ENCODE measurements at places on chromosomes 4 and X.

DNA sequence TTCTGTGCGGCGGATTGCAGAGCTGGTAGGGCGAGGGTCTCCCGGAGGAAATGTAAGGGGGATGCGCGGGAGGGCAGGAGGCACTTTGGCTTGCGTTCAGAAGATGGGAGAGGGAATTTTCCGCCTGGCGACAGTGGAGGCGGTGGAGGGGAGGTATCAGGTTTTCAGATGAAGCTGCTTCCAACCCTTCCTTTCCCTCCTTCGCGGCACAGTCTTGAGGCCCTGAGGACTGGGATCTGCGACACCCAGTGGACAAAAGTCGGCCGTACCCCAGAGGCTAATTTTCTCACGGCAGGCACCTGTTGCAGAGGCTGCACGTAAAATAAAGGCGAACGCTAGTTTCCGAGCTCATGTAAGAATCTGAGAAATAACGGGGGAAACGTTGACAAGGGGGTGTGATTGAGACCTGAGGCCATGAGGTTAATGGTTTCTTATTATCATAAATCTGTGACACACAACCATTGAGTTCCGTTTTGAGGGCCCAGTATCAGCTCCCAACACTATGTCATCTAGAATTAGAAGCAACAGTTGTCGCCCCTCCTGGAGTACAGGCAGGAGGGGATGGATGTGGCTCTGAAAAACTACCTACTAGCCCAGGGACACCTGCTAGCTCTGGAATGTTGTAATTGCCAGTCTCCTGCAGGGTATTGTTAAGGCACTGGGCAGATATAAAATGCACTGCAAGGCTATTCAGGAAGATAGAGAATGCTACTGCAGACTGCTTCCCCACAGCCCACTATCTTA is 1.1 kb downstream of the ZCCHC18 start:
- peak; percentile 10 for DNase-seq

DNA sequence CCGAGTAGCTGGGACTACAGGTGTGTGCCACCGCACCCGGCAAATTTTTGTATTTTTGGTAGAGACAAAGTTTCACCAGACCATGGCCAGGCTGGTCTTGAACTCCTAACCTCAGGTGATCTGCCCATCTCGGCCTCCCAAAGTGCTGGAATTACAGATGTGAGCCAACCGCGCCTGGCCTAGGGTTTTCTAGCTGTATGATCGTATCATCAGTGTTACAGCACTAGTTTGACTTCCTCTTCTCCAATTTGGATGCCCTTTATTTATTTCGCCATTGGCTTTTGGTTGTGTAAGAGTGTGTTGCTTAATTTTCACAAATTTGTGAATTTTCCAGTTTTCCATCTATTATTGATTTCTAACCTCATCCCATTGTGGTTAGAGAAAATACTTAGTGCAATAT is 5.2 kb downstream of the TKTL1 start:
- DNase-seq = no peak

GRCh38 chrX:119147486-119147885 is 19.9 kb upstream of the KIAA1210 start:
- peak; percentile 36 for DNase-seq

DNA sequence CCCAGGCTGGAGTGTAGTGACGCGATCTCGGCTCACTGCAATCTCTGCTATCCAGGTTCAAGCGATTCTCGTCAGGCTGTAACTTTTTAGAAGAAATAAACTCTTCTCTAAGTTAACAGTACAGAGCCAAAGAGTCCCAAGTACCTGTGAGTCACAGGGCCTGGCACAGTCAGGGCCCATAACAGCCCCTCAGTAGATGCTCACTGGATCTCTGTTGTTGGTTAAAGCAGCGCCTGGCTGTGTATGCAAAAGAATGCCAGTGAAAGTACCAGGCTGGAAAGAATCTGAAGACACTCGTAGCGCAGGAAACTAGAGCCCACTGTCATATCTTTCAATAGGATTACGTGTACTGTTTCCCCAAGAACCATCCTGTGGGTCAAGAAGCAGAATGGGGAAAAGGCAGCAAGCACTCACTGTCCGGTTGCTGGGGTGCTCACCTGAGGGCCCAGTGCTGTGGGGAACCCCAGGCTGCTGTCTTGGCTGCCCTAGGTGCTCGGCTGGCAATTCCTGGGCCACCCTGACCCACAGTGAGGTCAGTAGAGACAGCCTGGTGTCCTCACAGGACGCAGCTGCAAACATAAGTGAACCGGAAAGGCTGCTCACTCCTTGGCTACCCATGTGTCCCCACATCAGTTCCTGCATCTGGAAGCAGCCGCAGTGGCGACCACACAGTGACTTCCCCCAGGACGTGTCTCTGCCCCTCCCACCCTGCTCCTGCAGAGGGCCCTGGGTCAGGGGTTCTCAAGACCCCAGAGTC is 3.1 kb upstream of the SLBP start:
- no peak for DNase-seq

- DNase-seq = no peak
Measured at GRCh38 chr4:149723065-149723464, 92.6 kb downstream of the IQCM start.

DNA sequence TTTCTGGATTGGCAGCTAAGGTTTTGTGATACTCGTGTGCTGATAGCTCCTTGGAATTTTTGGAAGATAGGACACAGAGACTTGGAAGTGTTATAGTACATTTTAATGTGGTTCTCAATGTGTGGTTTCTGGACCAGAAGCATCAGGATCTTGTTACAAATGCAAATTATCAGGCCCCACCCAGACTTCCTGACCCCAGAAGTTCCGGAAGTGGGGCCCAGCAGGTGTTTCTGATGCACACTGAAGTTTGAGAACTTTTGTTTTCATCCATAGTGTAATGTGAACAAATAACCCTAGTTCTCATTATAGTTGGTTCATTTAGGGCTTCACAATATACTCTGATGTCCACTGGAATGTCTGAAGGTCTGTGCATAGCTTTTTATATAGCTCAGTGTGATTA is 49.6 kb downstream of the LAMP2 start:
- no peak for DNase-seq

DNA sequence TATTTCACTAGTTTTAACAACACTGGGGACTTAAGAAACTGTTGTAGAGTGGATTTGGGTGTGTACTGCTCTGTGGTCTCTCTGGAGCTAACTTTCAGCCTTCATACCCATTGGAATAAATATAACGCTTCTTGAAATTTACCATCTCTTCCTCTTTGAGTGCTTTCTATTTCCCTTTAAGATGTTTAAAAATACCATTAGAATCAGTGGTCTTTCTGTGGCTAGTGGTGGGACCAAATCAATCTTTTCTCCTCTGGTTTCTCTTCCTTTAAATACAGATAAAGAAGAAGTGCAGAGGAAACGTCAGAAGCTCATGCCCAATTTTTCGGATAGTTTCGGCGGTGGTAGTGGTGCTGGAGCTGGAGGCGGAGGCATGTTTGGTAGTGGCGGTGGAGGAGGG is 92.0 kb downstream of the NFKB1 start:
- DNase-seq = no peak

- no peak for DNase-seq
Measured at GRCh38 chrX:110944311-110944750, 148.7 kb upstream of the CHRDL1 start.

DNA sequence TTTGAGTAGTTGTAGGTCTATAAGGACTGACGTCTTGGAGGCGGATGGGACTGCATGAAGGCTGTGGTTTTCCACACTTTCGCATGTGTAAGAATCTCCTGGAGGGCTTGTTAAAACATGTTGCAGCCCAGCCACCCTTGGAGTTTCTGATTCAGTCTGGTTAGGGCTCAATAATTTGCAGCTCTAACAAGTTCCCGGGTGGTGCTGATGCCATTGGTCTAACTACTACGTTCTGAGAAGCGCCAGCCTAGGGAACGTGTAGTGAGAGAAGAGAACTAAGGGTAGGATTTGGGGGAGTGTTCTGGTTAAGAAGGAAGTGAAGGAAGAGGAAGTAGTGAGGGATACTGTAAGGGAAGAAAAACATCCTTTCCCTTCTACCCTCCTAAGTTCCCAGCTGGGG is 138.9 kb downstream of the LARP7 start:
- DNase-seq = no peak

DNA sequence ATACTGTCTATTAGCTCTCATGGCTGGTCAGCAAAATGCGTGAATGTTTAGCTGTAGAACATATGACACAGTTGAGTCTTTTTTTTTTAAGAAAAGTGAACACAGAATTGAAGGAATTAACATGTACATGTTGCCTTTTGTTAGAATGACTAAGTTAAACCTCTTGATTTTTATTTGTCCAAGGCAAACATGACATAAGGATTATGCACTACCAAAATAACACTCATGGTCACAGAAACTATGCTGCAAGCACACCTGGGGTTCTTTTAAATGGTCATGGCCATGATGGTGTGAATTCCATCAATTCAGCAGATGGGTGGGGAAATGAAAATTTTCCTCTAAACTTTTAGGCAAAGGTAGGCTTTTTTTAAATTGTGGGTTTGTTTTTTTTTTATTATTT is 80.1 kb upstream of the CXCL13 start:
- DNase-seq = no peak

DNA sequence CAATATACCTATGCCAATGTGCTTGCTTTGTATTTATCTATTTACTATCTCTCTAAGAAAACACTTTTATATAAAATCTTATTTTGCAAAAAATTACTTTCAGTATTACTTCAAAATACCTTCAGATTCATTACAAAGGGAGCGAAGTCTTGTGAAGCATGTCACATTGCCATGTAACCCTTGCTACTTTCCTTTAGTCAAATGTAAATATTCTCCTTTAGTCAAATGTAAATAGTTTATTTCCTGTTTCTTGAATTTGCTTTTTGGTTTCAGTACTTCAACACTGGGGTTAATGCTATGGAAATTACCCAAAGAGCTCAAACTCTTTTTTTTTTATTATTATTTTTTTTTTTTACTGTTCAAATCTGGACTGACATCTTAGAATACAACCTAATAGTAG is 383.3 kb downstream of the GRXCR1 start:
- no peak for DNase-seq

DNA sequence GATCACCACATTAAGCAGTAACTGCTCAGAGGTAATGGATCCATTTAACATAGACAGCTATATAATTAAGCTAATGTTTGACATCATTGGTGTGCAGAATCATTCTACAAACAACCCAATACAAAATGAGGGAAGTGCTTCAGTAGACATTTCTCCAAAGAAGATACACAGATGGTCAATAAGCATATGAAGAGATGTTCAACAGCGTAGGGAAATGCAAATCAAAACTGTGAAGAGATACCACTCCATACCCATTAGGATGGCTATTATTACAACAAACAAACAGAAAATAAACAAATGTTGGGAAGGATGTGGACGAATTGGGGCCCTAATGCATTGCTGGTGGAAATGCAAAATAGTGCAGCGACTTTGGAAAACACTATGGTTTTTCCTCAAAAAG is 294.6 kb downstream of the ANK2 start:
- DNase-seq = no peak

GRCh38 chrX:136268051-136269048 is 17.1 kb upstream of the MAP7D3 start:
- DNase-seq = peak; percentile 49

GRCh38 chr4:2365054-2365912 is 53.2 kb downstream of the ZFYVE28 start:
- DNase-seq = no peak

GRCh38 chr4:114257501-114257900 is 278.1 kb upstream of the ARSJ start:
- DNase-seq = no peak

GRCh38 chr4:132101526-132101925 is 1047.6 kb upstream of the PCDH10 start:
- DNase-seq = no peak

GRCh38 chr4:81454948-81455347 is 16.8 kb downstream of the RASGEF1B start:
- DNase-seq = no peak

GRCh38 chr4:20271950-20272349 is 20.2 kb downstream of the SLIT2 start:
- no peak for DNase-seq

DNA sequence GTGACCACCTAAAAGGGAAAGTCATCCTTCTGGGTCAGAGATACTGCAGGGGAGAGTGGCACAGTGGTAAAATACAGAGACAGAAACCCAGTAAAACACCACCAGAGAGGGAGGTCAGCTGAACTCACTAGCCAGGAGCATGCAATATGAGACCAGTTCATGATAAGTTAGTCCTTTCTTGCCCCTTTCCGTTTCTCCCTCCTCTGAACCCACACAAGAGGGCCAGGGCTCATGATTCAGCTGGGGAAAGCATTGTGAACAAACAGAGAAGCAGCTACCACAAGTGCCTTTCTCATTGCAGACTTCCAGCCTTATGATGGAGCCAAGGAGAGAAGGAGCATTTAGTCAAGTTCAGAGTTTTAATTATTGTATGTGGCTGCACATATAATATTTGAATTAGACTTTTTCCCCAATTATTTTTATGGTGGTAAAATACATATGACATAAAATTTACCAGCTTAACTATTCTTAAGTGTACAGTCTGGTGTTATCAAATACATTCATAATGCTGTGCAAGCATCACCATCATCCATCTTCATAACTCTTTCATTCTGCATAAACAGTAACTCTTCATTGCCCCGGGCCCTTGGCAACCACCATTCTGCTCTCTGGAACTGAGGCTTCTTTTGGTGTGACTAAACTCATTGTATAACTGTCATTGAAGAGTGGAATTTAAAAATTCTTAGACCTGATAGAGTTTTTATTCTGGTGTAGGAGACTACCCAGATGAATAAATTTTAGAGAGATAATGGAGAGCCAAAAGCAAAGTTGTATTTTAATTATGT is 114.6 kb downstream of the DDIT4L start:
- DNase-seq = no peak

DNA sequence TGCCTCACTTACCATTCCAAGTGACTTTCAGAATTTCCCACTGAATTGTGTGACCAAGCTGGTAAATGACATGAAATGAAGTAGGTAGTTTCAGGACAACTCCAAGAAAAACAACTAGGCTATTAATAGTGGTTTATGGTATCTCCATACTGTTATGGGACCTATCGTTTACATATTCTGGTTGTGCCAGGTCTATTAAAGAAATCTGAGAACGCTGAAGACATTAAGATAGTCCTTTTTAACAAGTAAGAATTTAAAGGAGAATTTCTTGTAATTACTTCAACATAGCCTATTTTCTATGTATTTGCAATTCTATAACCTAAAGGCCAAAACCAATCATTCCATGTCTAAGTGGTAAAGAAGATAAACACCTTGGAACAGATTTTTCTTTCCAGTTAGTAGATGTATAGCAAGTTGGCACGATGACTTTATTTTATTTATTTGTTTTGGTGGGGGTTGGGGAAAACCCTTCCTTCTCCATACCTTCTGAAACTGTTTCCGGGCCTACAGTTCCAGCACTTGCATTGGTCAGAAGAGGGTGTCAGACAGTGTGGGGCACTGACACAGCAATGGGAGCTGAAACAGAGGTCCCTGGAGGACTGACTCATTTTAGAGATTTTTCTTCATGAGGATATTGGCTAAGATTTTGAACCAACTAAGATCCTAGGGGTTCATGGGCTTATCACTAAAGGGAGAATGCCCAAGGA is 7.6 kb upstream of the DCLK2 start:
- no peak for DNase-seq

- DNase-seq = no peak
Measured at GRCh38 chrX:143081231-143081630, 55.5 kb downstream of the SPANXN4 start.

GRCh38 chrX:11103751-11104150 is 7.4 kb upstream of the HCCS start:
- DNase-seq = no peak

- no peak for DNase-seq
Measured at GRCh38 chr4:17356926-17357325, 155.0 kb downstream of the QDPR start.

All from HT-29 (cell line).